ENCODE measurements at places on chromosomes 1 and 21.

- no peak for DNase-seq
Measured at GRCh38 chr1:26181586-26182382, 4.5 kb downstream of the CNKSR1 start.

- no peak for DNase-seq
Measured at GRCh38 chr1:180936110-180937011, 23.7 kb downstream of the KIAA1614 start.

DNA sequence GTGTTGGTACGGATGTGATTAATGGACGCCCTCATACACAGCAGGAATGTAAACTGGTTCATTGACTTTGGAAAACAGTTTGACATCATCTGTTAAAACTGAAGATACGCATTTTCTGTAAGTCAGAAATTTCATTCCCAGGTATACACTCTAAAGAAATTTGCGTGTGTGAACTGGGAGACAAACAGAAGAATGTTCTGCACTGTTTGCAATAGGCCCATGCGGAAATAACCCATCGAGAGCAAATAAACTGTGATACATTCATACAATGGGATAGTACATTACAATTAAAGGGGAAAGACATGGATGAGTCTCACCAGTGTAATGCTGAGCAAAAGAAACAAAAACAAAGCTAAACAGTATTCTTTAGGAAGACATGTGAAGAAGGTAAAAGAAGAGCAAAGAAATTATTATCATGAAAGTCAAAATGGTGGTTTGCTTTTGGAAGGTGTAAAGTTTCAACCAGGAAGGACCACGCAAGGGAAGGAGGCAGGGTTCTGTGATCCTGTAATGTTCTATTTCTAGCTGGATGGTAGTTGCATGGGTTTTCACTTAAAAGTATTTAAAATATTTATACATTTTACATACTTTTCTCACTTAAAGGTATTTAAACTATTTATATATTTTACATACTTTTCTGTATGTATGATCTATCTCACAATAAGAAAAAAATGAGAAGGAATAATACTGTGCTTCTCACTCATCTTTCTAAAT, 30.3 kb downstream of the INTS7 start:
- no peak for DNase-seq

- no peak for DNase-seq
Measured at GRCh38 chr1:36107394-36107793, 17.6 kb downstream of the COL8A2 start.

DNA sequence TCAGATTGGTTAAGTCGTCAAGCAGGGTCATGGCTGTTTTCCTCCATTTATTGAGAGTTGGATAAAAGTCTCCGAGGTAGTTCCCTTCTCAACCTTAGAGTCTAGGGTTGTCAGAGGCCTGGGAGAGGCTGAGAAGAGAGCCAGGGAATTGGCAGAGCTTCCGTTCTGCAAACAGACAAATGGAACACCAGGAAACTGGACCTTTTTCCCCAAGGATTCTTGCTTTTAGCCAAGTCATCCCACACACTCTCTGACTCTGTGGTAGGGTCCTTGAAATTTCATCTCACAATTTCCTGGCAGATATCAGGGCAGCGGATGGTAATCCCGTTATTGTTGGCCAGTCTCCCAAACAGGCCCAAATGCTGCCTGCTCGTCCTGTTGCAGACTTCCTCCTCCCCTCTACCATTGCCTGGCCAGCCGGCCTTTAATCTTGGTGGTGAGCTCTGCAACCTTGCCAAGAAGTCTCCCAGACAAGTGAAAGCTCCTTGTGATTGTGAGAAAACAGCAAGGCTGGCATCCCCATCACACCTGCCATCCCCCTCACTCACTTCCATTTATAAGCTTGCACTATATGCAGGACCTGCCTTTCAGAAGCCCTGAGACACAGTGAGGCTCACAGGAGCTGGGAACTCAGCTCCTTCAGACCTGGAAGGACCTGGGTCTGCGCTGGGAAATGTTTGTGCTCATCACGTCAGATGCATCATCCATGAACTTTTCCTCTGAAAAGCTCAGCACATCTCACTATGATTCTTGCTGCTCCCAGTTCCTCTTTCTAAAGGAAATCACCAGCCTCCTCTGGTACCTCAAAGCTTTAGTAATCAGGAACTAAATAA, 13.7 kb upstream of the SRP9 start:
- DNase-seq: no peak

DNA sequence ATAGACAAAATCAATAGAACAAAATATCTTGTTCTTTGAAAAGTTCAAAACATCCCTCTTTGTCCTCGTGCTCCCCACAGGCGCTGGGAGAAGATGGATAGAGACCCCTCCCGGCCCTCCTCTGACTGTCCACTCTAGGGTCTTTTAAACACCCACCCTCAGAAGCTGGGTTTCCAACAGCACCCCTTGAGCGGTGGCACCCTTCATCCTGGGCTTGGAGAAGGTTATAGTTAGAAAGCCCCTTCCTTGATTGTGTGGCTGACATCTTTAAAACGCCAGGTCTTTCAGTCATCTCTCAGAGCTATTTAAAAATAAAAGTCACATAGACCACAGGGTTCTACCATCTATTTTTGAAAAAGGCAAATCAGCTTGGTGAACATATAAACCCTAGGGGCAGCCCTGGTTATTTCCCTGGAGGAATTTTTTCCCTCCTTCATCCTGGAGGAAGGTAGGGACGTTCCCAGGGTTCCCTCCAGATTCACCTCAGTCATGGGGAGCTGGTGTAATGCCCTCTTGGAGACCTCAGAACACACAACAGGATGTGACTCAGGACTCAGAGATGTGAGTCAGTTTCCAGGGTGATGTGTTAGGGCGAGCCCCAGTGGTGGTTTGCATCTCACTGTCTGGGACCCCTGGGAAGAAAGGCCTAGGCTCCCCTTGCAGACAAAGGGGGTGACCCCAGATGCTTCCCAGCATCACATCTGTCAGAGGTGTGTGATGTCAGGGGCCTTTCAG, 138.5 kb downstream of the CLIC6 start:
- DNase-seq: no peak

DNA sequence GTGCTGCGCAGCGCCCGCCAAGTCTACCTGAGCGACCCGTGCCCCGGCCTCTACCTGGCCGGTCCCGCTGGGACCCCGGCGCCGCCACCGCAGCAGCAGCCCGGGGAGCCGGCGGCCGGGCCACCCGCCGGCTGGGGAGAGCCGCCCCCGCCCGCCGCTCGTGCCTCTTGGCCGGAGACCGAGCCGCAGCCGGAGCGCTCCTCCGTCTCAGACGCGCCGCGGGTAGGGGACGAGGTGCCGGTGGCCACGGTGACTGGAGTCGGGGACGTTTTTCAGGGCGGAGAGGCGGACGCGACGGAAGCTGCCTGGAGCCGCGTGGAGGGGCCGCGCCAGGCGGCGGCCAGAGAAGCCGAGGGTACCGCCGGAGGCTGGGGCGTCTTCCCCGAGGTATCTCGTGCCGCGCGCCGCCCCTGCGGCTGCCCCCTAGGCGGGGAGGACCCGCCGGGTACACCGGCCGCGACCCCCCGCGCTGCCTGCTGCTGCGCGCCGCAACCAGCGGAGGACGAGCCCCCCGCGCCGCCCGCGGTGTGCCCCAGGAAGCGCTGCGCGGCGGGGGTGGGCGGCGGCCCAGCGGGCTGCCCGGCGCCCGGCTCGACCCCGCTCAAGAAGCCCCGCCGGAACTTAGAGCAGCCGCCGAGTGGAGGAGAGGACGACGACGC, 646 bp downstream of the IER5 start:
- no peak for DNase-seq

GRCh38 chr1:23824711-23825075, 536 bp downstream of the HMGCL start:
- DNase-seq: no peak

All from NCI-H1048 (cell line).